Stimulated activated CD4-positive, alpha-beta T cell treated with anti-CD3 and anti-CD28 coated beads, TNF-alpha, amount 100 ng/mL, for 48 hours (primary cell): ENCODE measurements at places on chromosomes 13 and 19.

DNA sequence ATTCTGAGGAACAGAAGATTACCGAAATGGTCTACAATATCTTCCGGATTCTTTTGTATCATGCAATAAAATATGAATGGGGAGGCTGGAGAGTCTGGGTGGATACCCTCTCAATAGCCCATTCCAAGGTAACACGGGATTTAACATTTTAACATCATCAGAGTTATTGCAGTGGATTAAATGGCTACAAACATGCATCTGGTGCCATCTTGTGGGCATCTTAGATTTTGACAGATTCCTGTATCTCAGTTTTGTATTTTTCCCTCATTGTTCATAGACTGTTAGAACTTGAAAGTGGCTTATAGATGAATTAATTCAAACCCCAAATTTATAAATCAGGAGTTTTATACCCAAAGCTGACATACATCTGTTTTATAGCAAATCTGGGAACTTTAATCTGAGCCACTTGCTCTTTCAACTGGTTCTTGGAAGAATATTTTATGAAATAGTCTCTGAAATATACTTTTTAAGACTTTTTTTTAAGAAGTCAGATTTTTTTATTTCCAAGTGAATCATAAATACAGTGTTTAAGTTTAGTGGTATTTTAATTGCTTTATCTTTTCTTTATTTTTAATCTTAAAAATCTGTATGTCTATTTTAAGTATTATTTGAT lies 215.2 kb downstream of the NBEA start:
- no peak for DNase-seq

GRCh38 chr13:26735677-26736076 lies 24.9 kb downstream of the GPR12 start:
- no peak for DNase-seq

DNA sequence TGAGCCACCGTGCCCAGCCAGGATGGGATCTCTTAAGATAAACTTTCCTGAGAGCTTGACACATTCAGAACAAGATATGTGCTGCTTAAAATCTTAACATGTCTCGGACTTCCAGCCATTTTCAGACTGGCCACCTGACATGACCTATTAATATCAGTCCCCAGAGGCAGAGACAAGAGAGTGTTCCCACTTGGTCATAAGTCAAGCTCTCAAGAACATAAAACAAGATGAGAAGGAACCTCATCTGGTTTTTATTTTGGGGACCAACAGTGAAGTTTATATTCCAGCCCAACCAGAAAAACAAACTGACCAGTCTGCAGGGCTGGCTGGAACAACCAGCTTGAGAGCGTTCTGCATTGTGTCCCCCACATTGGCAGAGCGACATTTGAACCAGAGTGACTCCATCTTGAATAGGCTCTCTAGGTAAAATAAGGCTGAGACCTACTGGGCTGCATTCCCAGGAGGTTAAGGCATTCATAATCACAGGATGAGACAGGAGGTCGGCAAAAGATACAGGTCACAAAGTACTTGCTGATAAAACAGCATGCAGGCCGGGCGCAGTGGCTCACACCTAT lies 21.8 kb upstream of the PLEKHF1 start:
- no peak for DNase-seq

DNA sequence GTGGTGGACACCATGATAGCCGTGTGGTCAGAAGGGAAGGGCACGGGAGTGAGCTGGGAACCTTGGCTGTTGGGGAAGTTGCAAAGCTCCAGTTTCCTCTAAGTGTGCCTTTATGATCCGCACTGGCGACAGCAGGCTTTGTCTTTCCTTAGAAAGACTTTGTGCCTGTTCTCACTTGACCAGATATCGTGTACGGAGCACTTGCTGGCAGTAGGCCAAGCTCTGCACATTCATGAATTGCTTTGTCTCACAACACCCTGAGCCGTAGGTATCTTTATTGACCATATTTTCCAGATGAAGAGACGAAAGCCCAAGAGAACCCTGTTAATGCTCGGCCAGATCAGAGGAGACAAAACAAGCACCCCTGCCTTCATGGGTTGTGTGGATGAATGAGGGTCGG lies 15.1 kb downstream of the CUL4A start:
- no peak for DNase-seq

DNA sequence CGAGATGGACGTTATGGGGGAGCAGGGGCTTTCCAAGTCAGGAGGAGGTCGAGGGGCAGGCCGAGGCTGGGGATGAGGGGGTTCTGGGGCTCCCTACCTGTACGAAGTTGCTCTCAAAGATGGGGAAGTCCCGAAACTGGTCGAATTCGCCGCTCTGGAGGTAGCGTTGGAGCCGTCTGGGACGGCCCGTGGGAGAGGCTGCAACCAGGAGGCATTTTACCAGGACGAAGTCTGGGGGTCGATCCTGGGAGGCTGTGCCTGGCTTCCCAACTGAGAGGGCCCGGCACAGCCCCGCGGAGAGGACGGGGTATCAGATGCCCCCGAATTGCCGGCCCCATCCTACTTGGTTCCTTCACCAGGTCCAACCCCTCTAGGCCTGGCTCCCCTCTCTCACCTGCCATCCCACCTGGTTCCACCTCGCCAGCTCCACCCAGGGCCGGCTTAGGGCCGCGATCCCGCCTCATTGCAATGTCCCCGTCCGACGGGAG lies 527 bp upstream of the EMC10 start:
- DNase-seq, result no peak

DNA sequence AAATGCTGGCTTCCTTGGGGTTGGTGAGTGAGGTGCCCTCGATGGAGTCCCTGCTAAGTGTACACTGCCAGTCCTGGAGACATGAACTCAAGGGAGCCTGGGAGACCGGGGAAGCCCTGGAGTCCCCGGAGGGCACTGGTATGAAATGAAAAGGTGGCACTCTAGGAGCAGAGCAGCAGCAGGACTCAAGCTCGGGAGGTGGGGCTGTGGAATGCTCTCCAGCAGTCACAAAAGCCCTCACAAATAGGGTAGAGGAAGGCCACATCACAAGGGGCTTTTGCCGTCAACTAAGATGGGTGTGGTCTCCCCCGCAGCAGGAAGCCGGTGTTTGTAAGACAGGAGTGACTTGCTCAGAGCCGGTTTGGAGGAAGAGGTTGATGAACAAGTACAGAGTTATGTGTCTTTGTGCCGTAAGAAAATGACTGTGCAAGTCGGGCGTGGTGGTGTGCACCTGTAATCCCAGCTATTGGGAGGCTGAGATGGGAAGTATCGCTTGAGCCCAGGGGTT lies 19.3 kb downstream of the CCNE1 start:
- DNase-seq, result no peak

GRCh38 chr19:17394891-17395415 lies 957 bp upstream of the CCDC194 start:
- DNase-seq, result peak; percentile 69

- no peak for DNase-seq
These were observed 689.1 kb upstream of the GPC6 start for GRCh38 chr13:92537471-92537870.

- DNase-seq, result no peak
These were observed 110.3 kb downstream of the GADD45B start for GRCh38 chr19:2586196-2586595.

- DNase-seq, result peak; percentile 30
These were observed 799 bp downstream of the NR1H2 start for GRCh38 chr19:50377051-50377461.

DNA sequence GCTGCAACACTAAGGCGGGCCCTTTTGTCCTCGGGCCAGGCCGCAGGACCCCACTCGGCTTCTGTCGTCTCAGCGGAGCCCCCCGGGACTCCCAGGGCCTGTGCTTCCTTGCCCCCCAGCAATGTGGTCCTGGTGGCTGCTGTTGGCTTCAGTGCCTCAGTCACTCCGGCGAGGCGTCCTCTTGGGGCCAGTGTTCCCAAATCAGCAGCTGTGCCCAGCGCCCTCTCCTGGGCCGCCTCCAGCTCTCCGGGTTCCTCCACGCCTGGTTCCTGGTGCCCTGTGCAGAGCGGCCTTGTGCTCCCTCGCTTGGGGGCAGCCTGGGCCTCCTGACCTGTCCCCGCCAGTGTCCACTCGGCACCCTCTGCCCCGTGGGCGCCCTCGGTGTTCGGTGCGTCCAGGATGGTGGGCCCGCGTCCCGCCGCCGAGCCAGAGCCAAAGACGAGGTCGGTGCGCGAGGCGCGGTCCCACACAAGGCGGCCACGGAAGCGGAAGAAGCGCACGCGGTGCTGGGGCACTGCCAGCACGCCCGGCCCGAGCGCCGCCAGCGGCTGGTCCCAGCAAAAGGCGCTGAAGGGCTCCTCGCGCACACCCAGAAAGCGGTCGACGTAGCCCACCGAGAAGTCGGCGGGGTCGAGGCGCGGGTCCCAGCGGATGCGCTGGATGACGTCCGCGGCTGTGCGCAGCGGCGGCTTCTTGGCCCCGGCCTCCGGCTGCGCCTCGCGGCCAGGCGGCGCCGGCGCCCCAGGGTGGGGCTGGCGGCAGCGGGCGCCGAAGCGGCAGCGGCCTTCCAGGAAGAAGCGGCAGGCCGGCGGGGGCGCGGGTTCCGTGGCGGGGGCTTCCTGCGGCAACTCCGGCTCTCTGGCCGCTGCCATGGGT lies 685 bp downstream of the LENG9 start:
- DNase-seq, result peak; percentile 42

DNA sequence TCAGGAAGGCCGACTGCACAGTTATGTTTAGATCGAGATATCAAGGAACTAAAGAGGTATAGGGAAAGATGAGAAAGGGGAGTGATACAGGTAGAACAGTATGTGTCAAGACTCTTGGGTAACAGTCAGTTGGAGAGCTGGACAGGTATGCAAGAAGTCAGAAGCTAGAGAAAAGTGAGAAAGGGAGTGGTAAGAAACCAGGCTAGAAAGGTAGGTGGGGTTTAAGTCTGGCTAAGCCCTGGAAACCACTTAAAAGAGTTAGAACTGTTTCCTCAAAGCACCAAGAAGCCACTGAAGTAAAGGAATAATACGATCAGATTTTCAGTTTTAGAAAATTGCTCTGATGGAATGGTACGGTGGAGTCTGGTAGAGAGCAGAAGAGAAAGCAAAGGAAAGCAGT lies 196.4 kb downstream of the VWA8 start:
- no peak for DNase-seq

- no peak for DNase-seq
These were observed 68.1 kb downstream of the ERCC5 start for GRCh38 chr13:102913914-102914313.

GRCh38 chr13:51397262-51397941 lies 55.4 kb downstream of the INTS6 start:
- no peak for DNase-seq

GRCh38 chr19:44876930-44877535 lies 14.0 kb upstream of the TOMM40 start:
- DNase-seq, result no peak

GRCh38 chr13:72109863-72110262 lies 242.9 kb upstream of the DACH1 start:
- no peak for DNase-seq

- no peak for DNase-seq
These were observed 65.2 kb downstream of the DPRX start for GRCh38 chr19:53696951-53697350.

DNA sequence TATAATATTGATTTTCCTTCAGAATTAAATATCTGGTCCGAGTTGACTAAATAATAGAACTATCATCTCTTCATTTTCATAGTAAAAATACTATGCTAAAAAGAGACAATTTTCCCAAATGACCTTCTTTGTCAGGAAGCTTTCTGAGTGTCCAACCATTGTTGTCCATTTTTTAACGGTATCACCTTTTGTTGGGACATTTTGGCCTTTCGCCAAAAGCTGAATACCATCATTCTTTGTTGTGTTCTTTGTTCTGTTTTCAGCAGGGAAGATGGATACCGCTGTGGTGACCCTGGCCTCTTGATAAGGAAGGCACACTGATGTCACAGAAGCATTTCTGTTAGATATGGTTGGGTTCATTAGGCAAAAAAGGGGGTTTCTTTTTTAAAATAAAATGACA lies 654.4 kb upstream of the GPC6 start:
- DNase-seq, result no peak

DNA sequence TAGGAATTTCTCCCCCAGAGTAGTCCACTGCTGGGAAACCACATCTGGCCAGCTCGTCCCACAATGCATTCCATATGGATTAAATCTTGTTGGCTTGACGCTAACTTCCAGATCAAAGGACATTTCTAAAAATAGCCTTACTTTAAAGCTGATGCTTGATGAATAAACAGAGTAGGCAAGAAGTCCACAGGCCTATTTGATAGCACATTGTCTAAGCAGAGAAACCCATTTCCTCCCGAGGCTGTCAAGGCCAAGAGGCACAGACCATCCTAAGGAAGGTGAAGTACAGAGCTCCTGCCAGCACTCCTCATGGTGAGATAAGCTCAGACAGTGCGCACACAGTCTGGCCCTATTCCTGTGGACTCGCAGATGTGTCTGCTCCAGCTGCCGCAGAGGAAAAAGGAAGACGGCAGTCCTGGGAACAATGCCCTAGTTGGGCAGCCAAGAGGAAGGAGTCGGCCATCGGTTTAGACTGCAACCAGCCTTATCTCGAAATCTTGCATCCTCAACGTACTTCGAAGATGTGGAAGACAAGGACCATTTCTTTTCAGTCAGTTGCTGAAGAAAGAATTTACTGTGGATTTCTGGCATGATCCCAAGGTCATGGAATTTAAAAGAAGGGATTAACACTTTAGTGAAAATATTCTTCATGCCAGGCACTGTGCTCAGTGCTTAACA lies 156.8 kb downstream of the RGCC start:
- DNase-seq, result no peak

DNA sequence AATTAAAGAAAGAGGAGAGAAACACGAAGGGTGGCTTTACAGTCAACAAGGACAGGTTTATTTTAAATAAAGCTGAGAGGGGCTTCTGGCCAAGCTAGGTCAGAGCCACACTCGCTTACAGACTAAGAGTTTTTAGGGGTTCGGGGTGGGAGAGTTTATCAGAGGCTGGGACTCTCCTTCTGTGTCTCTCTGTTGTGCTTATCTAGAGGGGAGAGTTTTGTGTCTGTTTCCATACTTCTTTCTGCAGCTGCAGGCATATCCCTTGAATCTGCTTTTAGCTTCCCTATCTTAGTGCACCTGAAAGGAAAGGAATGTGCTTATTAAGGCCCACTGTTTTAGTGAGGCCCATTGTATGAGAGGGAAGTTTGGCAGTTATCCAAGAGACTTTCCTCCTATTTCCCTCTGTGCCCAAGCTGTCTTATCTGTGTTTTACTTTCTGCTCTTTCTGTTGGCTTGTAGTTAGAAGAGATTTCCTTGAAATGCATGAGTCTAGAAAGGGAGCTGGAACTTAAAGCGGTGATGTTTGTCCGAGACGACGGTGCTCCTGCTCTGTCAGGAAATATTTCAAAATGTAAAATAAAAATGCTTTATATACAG lies 275.3 kb downstream of the KCTD12 start:
- DNase-seq, result no peak

GRCh38 chr19:49145573-49146407 lies 9.4 kb downstream of the HRC start:
- DNase-seq, result peak; percentile 70

GRCh38 chr19:32674153-32674930 lies 638 bp downstream of the ANKRD27 start:
- no peak for DNase-seq

GRCh38 chr19:27705896-27706295 lies 1507.1 kb downstream of the UQCRFS1 start:
- DNase-seq, result no peak
